ENCODE measurements at places on chromosomes 1 and 21.

DNA sequence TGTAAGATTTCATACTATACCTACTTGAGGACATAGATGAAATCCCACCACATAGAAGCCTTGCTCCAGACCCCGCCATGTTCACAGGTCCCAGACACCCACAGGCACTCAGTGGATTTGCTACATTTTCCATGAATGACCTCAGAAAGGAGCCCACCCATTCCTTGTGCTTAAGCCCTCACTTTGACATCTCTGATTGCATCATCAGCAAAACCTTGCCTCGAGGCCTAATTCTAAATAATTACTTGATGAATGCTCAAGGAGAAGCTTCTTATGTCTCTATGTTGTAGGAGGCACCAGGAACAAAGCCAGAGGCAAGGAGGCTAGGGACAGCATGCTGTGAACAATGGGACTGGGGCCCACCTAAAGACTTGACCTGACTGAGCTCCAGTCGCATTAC is 12.1 kb downstream of the OVGP1 start:
- DNase-seq, result no peak

DNA sequence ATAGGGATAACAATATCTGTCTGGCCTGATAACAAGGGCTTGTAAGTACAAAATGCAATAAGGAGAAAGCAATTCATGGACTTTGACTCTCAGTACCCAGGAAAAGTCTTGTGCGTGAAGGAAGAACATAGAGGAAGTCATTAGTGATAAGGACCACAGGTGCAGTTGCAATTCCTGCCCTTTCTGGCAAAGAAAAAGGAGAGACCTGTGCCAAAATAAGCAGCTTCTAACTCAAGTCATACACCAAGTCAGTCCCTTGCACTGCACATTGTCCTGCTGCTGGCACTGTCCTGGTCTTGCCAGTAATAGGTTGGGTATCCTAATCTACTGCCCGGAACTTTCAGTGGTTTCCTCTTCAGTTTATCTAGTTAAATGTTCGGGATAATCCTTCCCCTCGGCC is 14.8 kb upstream of the SOD1 start:
- DNase-seq, result no peak

GRCh38 chr1:110619412-110620249 is 13.5 kb upstream of the KCNA2 start:
- DNase-seq, result peak; percentile 30

- DNase-seq, result no peak
Observed at GRCh38 chr1:119290297-119290696, 78.3 kb upstream of the HAO2 start.

- DNase-seq, result peak; percentile 77
Observed at GRCh38 chr1:165854101-165854845, 26.9 kb downstream of the UCK2 start.

GRCh38 chr1:227451057-227451456 is 112.3 kb upstream of the ZNF678 start:
- no peak for DNase-seq

GRCh38 chr1:91744953-91745639 is 140.9 kb downstream of the TGFBR3 start:
- DNase-seq, result no peak

- DNase-seq, result no peak
Observed at GRCh38 chr1:197224160-197224559, 43.9 kb upstream of the CRB1 start.

DNA sequence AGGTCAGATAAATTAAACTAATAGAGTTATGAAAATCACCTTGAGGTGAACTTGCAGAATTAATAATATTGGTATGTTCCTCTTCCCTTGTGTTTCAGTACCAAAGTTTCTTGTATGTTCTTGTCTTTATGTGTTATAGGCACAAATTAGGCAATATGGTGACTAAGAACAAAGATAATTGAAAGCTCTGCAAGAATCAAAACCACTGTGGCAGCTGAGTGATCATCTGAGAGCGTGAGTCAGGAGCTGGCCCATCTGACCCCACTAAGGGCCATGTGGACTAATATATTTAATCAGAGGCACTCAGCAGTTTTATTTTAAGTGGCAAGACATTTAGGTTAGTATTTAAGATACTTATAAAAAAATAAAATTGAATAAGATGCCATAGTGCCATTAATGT is 12.8 kb upstream of the CASQ2 start:
- DNase-seq, result no peak

DNA sequence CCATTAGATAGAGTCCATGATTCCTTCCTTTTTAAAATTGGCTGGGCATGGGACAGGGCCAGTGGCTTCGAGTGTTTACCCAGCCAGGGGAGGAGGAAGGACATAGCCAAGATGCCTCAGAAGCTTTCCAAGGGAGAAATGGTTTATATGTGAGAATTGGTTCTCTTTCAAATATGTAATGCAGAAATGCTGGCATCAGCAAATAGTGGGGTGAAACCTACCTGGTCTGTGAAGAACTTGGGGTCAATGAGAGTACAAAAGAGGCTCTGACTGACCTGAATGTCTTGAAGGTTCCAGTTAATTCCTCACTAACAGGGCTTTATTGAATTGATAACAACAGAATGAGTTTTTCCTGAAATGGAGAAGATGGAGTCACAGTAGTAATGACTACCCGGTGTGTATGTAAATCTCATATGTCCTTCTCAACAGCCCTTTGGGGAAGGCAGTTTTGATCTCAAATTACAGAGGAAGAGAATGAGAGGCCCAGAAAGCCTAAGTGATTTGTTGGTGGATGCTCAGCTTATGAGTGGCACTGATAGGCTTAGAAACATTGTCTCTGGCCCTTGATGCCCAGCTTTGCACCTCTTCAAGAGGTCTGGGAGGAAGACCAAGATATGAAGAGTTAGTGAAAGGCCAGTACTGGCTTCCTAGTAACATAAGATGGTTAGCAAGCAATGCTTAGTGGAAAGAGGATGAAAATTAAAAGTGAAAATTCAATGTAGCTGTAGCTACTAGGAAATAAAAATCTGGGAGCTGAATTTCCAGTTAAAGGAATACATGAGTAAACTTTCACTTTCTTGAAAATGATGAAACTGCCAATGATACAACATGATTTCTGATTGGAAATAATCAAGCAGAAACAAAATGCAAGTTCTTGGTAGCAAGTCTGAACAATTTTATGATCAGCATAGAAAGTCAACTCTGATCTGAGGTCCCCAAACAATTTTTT is 2.7 kb downstream of the ATF3 start:
- DNase-seq, result no peak

DNA sequence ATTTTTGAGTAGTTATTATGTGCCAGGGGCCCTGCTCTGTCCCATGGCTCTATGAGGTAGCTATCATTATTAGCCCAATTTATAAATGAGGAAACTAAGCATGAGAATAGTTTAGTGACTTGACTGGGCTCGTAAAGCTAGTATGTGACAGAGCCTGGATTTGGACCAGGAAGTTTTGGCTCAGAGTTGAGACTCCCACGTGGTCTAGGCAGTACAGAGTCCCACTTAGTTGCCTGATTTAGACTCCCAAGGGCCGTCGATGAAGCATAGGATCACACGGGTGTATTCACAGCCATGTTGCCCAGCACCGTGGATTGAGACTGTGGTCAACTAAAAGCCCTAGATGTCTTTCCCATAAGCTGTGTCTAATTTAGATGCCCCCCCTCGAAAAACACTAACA is 81.7 kb downstream of the DDX20 start:
- no peak for DNase-seq

DNA sequence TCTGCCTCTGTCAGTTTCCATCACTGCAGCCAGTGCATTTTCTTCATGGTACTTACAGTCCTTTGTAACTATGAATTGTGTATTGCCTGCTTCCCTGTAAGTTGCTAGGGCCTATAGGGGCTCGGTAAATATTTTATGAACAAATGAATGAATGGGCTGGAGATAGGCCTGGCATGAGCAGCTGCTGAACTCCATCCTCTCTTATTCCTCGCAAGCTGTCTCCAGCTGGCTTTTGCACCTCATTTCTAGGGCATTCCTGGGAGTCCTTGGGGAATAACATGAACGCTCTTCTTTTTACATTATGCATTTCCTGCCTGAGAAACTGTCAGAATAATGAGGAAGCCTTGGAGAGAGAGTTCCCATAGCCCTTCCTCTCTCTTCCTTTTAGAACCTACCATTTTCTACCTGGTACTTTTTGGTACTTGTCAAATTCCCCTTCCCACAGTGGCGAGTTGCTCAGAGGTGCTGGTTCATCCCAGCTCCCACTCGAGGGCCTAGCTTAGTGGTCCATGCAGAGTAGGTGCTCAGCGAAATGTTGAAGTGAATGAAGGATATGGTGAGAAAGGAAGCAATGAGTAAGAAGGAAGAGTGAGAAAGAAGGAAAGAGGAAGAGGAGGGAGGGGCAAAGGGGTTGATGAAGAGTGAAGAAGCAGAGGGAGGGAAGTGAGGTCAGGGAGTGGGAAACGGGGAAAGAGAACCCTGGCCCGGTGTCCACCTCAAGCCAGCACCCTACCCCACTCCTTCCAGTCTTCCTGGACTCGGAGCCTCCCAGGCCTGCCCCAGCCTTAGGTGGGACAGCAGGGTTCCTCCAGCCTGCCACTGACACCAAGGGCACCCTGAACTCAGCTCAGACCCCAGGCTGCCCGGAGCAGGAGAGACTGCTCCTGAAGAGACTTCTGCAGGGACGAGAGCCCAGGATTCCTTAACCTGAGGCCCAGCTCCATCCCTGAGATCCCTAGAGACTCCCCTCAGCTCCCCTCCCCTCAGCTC is 29.6 kb downstream of the KCNC4 start:
- DNase-seq, result no peak

- DNase-seq, result no peak
Observed at GRCh38 chr1:162997499-162998285, 71.5 kb upstream of the RGS4 start.

DNA sequence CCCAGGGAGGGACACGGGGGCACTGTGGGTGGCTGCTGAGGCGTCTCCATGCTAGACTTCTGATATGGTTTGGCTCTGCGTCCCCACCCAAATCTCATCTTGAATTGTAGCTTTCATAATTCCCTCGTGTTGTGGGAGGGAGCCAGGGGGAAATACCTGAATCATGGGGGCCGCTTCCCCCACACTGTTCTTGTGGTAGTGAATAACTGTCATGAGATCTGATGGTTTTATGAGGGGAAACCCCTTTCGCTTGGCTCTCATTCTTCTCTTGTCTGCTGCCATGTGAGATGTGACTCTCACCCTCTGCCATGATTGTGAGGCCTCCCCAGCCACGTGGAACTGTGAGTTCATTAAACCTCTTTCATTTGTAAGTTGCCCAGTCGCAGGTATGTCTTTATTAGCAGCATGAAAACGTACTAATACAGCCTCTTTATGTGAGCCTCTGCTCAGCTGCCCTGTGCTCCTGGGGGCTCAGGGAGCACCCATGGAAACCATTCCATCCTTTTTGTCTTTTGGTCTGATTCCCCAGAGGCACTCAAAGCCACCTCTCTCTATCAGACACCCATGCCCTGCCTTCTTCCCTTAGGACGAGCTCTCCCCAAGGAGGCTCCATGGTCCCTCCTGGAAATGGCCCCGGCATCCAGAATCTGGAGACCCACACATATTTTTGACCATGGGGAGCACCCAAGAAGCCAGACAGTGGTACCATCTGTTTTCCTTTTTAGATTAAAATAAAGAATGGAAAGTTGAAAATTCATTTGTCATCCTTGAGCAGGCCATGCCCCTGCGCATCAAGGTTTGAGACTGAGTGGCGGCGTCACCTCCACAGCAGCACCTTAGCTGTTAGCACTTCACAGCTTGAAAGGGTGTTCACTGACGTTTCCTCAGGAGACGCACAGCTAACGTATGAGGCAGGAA is 65.9 kb upstream of the FAM20B start:
- DNase-seq, result no peak

DNA sequence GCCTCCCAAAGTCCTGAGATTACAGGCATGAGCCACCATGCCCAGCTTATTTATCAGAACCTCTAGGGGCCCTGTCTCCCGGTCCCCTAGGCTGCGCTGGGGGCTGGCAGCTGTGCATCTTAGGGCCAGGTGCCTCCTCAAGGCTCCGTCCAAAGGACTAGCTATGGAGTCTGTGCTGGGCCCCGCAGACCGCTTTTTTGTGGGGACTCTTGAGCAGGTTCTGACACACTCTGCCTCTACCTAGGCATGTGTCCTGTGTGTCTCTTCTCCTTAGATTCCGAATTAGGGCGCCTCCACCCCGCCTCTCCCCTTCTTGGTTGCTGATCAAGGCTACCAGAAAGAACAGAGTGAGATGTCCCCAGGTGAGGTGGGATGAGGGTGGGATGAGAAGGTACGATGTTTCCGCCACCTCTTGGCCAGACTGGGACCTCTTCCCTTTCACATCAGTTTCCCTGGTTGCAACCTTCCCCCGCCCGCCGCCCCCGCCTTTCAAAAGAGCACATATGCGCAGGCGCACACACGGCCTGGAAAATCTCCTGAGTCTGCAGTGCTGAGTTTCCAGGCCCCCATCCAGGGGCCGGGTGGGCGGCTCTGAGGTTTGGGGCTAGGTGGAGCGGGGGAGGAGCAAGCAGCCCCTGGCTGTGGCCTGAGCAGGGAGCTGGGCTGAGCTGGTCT is 5.0 kb upstream of the PTPN7 start:
- DNase-seq, result no peak

DNA sequence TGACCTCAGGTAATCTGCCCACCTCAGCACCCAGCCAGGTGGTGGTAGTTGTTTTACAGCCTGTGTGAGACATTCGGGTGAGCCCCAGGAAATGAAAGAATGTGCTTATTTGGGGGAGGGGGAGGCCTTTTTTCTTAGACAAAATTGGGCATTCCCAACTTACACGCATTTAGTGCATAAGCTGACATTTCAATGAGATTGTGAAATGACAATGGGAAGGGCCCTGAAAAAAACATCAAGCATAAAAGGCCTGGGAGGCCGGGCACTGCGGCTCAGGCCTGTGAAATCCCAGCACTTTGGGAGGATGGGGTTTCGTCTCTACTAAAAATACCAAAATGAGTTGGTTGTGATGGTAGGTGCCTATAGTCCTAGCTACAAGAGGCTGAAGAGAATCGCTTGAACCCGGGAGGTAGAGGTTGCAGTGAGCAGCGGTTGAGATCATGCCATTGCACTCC is 5.0 kb downstream of the GAS5 start:
- DNase-seq, result no peak

GRCh38 chr1:174428033-174428432 is 19.7 kb upstream of the GPR52 start:
- DNase-seq, result no peak
